ENCODE measurements at places on chromosomes 2 and 18. TPM values are rescaled to one million over a fixed set of nuclear protein-coding genes. Genes with fewer than 3 reads are reported as not detected.
A peak's percentile ranks its signal among the peaks of the same experiment; 100 is the strongest.

DNA sequence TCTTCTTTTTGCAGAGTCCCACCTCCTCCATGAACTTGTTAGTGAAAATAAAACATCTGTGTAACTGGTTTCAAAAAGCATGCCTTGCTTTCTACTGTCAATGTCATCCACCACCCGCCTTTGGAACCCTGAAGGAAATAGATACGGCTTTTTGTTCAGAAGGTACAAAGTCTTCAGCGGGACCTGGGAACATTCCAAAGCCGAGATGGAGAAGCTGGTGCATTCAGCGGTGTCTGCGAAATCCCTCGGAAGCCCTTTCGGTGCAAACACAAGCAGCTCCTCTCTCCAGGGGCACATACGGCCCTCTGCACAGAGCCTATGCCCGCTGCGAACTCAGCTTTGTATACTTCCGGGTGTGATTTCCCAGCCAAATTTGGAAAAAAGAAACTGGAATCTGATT lies 555.8 kb upstream of the SALL3 start:
- DNase-seq = no peak

Gene ORC2
- total RNA-seq = 35.6 TPM

Gene ERFE
- total RNA-seq = 1.8 TPM

Gene RNF144A
- 9.5 TPM for total RNA-seq

DNA sequence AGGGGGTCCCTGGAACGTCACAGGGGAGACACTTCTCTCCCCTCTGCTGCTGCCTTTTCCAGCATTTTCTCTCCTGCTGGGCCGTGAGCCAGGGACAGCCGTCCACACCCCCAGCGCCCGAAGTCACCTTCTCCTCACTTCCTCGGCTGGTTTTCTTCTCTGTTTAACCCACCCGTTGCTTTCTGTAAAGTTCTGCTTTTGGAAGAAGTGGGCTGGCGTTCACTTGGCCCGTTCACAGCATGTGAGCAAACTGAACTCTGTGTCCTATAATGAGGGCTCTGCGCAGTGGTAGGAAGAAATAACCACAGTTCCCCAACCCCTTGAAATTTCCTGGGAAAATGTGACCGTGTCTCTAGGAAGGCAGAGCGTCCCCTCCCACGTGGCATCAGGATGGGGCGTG lies 187.0 kb upstream of the HDAC4 start:
- DNase-seq = no peak

Gene CTNNA2
- total RNA-seq = not detected

DNA sequence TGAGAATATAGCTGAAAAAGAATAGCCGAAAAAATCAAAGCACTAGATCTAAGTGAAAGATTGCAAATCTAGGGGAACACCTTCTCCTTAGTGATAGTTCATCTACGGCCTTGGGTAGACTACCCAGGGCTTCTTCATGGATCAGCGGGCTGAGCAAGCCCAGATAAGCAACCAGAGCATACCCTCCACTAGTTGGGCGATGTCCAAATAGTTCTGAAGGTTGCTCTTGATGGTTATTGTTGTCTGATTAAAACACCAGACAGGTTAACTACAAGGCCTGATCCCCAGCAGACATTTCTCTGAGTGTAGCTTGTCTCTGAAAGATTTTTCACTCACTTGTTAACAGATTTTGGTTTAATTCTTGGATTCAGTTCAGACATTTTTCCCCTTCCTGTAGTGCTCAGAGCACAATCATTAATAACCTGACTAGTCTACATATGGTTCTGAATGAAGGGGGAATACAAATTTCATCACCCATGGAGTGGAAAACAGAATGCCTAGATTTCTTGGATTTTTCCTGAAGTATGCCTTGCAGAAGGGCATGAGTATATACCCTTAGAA lies 99.6 kb downstream of the BABAM2 start:
- no peak for DNase-seq

- DNase-seq = no peak
Measured at GRCh38 chr18:6714010-6714409, 15.5 kb upstream of the ARHGAP28 start.

DNA sequence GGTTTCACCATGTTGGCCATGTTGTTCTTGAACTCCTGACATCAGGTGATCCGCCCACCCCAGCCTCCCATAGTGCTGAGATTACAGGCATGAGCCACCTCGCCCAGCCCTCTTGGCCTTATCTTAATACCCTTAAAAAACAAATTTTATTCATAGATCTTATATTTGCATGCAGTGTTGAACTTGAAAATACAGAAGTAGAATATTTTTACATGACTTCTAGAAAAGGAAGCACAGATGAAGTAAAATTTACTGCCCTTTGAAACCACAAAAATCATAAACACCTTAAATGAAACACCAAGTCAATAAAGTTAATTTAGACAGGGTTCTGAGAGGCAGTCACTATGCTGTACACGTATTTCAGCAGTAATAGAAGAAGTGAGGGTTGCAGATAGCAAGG lies 145.7 kb downstream of the CERS6 start:
- no peak for DNase-seq

Gene RETREG2
- total RNA-seq = 85.0 TPM

DNA sequence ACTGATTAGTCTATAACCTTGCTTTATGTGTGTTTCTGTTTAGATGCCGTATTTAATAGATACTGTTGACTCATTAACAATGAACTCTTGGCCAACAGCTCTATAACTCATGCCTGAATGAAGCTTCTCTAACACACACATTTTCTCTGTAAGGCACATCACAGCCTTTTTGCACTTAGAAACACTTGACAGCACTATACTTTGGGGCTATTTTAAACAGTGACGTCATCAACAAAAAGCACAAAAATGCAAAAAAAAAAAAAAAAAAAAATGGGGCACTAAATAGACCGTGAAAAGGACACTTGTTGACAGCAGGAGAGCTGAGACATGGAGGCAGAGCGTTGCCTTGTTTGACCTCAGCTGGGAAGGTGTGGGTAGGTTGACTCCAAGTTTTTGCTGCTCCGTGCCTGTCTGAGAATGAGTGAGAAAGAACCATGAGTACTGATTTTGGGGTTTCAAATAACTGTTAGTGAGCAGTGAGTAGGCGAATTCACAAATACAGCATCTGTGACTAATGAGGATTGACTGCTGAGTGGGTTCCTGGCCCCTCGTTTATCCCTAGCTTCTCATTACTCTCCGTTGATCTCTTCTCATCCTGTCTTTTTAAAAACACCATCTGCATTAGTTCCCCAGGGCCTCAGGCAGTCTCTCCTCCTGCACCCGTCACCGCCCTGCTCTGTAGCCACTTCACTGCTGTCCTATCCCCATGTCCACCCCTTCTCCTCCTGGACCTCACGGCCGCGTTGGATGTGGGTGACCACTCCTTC lies 24.4 kb downstream of the SPP2 start:
- DNase-seq = no peak

GRCh38 chr2:231342061-231342711 lies 53.3 kb upstream of the B3GNT7 start:
- peak; percentile 44 for DNase-seq

- DNase-seq = no peak
Measured at GRCh38 chr18:28504066-28504465, 327.1 kb upstream of the CDH2 start.

Gene SPP2
- not detected for total RNA-seq

Gene MFSD2B
- not detected for total RNA-seq

- no peak for DNase-seq
Measured at GRCh38 chr2:35220461-35220860, 1135.1 kb upstream of the CRIM1 start.

- DNase-seq = no peak
Measured at GRCh38 chr18:10121028-10121427, 207.2 kb downstream of the VAPA start.

Gene WDR43
- 37.6 TPM for total RNA-seq

Gene REG1B
- total RNA-seq = not detected

DNA sequence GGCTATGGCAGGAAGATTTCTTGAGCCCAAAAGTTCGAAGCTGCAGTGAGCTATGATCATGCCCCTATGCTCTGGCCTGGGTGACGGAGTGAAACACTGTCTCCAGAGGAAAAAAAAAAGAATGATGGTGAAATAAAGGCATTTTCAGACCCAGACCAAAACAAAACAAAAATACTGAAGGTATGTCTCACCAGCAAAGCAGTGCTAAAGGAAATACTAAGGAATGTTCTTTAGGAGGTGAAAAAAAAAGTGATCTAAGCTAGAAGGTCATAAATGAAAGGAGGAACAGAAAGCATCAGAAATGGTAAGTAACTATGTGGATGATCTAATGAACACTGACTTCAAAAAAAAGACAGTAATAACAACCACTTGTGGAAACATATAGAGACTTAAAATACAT lies 18.7 kb downstream of the SS18 start:
- no peak for DNase-seq

Gene FOXI3
- not detected for total RNA-seq

Gene SCN3A
- not detected for total RNA-seq

GRCh38 chr2:60849187-60849586 lies 32.2 kb upstream of the REL start:
- no peak for DNase-seq

Gene TMEM182
- total RNA-seq = 5.1 TPM

- no peak for DNase-seq
Measured at GRCh38 chr18:45978084-45978483, 11.0 kb upstream of the EPG5 start.

Gene IL1F10
- total RNA-seq = not detected

DNA sequence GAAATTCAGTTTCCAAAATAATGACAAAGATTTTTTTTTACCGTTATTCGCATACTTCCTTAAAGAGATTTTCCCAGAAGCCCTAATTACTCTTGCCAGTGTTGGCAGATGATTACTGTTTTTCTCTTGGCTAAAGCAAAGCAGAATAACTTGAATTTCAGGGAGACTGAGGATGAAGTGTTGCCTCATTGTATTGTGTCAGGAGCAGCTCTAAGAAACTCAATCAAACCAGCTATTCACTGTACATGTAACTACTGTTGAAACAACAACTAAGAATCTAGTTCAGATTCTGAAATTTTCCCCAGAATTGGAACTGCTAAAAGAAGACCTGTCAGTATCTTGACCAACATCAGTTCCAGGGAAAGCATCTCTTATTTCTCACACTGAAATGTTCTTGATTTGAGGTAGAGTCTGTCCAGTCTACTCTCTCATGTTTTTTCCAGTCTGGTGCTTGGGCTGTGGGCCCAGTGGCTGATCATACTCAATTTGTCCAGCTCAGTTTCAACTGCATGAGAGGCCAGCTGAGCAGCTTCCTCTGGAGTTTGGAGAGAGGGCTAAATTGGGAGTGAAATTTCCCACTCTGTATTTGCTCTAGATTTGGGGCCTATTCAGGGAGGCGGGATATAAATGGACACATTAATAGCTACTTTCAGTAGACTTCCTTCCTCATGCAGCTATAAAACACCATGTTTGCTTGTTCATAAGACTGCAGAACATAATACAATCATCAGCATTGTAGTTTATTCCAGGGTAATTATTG lies 78.5 kb downstream of the PPP1R1C start:
- DNase-seq = no peak

Gene CPLX4
- not detected for total RNA-seq

Gene FLACC1
- 1.4 TPM for total RNA-seq

DNA sequence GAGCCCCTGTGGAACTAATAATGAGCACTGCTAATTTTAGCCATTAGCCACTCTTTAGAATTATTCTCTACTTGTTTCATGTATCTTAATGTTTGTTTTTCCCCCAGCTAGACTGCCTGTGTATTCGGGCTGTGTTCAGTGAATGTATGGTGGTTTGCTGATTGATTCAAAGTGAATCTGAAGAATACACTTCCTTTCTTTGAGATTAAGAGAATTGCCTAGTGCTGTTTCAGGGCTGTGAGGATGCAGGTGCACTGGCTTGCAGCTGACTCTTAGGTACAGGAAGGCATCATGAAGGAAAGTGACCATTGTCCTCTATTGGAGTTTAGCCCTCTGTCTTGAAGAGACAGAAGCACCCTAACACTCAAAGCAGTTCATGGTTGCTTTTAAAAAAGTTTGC lies 138.7 kb downstream of the CERS6 start:
- DNase-seq = no peak

DNA sequence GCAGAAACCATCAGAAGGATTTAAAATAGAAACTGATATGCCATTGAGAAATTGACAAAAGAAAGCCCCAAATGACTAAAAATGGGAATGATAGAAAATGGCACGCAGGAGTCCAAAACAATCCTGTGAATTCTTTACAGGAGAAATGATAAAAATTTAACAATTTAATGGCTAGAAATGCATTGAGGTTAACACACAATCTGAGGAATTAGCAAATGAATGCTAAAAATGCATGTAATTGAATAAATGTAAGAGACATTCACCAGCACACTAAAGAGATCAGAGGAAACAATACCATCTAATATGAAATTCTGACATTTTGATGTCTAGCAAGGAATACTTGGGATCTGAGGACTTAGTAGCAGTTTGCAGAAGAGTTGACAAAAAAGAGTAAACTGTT lies 37.0 kb downstream of the MARCHF4 start:
- no peak for DNase-seq

Gene EVA1A
- total RNA-seq = 27.3 TPM

DNA sequence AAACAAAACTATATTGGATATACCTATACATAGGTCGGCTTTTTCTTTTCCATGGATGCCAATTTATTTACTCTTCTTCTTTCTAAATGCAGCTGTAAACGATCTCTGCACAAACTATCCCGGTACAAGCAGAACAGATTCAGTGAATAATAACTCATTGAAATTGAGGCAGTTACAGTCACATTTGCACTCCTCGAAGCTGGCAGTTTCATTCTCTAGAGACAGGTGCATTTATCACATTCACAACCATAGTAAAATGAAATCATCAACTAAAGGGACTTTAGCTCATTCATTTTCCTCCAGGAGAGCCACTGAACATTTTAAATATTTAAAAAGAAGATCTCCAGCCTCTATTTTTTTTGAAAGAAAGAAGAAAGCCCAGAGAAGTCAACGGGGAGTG lies 551.7 kb downstream of the LRP1B start:
- DNase-seq = no peak

GRCh38 chr2:73827018-73827417 lies 1.7 kb upstream of the STAMBP start:
- DNase-seq = no peak

Gene TRIM54
- total RNA-seq = not detected

Gene MAL
- total RNA-seq = not detected

Gene ASNSD1
- total RNA-seq = 39.5 TPM

Gene SLC16A14
- total RNA-seq = 4.9 TPM

- no peak for DNase-seq
Measured at GRCh38 chr2:117845304-117845703, 30.8 kb downstream of the DDX18 start.

Gene PLCL1
- total RNA-seq = 0.50 TPM

DNA sequence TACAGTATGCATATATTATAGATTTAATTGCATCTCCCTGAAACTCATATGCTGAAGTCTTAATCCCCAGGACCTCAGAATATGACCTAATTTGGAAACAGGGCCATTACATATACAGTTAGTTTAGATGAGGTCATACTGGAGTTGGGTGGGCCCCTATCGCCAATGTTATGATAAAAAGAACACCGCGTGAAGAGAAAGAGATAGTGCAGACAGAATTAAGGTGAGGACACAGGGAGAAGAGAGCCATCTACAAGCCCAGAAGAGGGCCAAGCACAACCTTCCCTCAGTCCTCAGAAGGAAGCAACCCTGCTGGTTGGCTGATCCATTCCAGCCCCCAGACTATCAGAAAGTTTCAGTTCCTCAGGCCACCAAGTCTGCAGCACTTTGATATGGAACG lies 311.9 kb upstream of the RAB6C start:
- no peak for DNase-seq
